ENCODE measurements at places on chromosomes 5 and 9. TPM values are rescaled to one million over a fixed set of nuclear protein-coding genes. Genes with fewer than 3 reads are reported as not detected.

SYK gene
- 1.6 TPM for total RNA-seq

PCDHGB3 gene
- total RNA-seq = 0.29 TPM

CCNO gene
- total RNA-seq = not detected

CENPP gene
- total RNA-seq = 11.5 TPM

SMIM33 gene
- total RNA-seq = not detected

AHRR gene
- 0.05 TPM for total RNA-seq

GKAP1 gene
- total RNA-seq = 23.7 TPM

TAF1L gene
- total RNA-seq = not detected

Data from gastrocnemius medialis (tissue), 4 donors.